ENCODE measurements at places on chromosomes 3 and 15. TPM values are rescaled to one million over a fixed set of nuclear protein-coding genes. Genes with fewer than 3 reads are reported as not detected.

MLF1 gene
- total RNA-seq = 12.6 TPM

DNA sequence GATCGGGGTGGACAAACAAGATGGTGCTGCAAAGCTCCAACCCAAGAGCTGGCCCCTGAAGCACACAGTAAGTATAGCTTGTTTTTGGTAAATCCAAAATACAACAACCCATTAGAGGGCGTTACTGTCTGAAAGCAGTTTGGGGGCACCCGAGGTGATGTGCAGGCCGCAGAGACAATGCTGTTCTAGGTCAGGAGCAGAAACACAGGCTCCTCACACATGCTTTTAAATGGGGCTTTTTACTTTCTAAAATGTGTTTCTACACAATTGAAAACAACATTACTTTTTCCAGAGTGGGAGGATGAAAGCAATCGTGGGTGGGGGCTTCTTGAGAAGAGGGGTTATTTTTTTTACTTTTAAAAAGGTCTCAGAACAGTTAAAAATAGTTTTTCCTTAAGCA, 1029.3 kb upstream of the CFAP20DC start:
- no peak overlapping the region for H3K27ac ChIP-seq
- H3K27me3 ChIP-seq = no peaks in the 10 kb centered on the region

GRCh38 chr3:177333533-177334520, 136.5 kb upstream of the TBL1XR1 start:
- peaks cover 6% of the 10 kb centered on the region for H3K4me1 ChIP-seq
- H3K4me3 ChIP-seq = no peak overlapping the region
- DNase-seq = no peak

GRCh38 chr15:50064673-50065072, 54.4 kb downstream of the ATP8B4 start:
- H3K4me3 ChIP-seq = no peak overlapping the region
- no peaks in the 10 kb centered on the region for H3K27me3 ChIP-seq
- no peaks in the 10 kb centered on the region for H3K36me3 ChIP-seq

GRCh38 chr15:26891448-26892181, 24.8 kb downstream of the GABRA5 start:
- H3K4me1 ChIP-seq = no peaks in the 10 kb centered on the region
- H3K27ac ChIP-seq = no peak overlapping the region
- no peaks in the 10 kb centered on the region for H3K36me3 ChIP-seq
- no peaks in the 10 kb centered on the region for H3K27me3 ChIP-seq

DNA sequence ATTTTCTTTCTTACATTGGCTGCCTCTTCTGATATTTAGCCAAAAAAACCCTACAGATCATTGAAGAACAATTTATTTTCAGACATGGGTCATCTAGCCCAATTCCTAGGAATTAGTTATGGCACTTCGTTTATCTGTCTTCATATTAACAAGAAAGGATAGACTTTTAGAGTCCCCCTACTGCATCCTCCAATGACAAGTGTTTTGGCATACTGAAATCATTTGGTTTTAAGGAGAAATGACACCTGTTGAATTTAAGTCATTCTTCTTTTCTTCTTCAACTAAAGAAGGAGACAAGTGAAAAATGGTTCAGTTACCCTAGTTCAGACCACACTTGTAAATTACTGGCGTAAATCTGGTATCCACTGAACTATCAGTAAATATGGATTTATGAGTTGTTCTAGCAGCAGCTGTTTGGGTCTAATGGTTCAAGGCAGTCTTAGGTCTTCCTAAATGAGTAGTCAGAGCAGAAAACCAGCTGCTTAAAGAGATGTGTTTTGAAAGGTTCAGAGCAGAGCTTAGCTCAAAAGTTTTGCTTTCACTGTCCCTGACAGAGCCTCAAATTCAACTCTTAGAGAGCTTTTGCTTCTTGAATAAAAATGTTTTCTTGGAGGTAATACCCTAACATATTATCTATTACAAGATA, 5.6 kb downstream of the VGLL3 start:
- peak overlapping the region; percentile 90 for H3K27ac ChIP-seq
- H3K36me3 ChIP-seq = no peaks in the 10 kb centered on the region
- no peak overlapping the region for H3K4me3 ChIP-seq
- H3K27me3 ChIP-seq = no peaks in the 10 kb centered on the region

CHRNA7 gene
- 1.8 TPM for total RNA-seq

All from uterus (tissue), 4 donors.